HS-27A (cell line): ENCODE measurements at places on chromosomes 12 and 14.

GRCh38 chr12:50635857-50636256 is 128.0 kb upstream of the ATF1 start:
- DNase-seq, result no peak

DNA sequence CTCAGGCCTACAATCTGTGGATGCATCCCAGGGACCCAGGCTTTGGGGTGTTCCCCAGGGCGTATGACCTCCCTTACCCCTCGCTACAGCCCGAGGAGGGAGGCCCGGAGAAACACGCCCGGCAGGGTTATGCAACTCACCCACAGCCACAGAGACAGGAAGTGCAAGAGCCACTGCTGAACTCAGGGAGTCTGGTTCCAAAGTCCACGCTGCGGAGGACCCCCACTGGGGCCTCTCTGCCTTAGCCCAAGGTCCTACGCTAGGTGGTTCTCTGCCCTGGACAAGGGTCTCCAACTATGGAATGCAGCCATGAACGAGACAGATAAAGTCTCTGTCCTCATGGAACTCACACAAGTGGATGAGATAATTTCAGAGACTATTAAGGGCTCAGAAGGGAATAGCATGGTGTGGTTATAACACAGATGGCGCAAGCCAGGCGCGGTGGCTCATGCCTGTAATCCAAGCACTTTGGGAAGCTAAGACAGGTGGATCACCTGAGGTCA is 11.3 kb downstream of the SCARB1 start:
- DNase-seq, result no peak

DNA sequence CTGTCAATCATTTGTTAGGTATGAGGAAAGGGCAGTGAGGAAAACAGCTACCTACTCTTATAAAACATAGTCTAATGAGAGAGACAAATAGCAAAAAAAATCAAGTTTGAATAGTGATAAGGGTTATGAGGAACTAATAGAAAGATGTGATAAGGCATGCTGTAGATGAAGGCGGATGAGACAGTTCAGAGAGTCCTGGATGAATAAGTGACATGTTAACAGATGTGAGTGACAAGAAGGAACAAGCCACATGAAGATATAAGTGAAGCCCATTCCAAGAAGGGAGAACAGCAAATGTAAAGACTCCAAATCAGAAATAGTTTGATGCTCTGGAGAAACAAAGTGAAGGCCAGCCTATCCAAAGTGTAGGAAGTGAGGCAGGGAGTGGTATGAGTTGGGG is 154.1 kb upstream of the SYT10 start:
- DNase-seq, result no peak

DNA sequence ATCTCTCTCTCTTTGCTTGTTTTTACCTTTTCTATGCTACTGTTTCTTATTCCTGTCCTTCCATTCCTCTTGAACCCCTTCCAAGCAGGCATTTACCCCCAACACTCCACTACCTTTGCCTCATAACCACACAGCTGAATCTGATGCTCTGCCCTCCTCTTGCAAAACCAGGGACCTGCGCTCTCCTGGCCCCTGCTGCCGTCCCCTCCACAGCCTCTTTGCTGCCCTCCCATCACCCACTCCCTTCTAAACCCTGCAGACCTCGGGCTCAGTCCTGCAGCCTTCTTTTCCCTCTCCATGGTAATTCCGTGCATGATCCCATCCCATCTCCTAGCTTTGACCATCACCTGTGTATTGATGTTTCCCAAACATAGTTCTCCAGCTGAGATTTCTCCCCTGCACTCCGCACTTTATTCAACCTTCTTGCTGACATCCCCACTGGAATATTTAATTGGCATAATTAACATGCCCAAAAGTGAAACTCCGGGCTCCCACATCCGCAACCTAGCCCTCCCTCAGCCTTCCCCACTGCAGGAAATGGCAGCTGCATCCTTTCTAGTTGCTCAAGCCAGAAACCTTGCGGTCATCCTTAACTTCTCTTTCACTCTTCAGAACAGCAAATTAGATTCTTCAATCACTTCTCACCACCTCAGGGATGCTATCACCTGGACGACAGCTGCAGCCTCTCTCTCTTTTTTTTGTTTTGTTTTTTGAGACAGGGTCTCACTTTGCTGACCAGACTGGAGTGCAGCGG is 16.0 kb downstream of the FIGNL2 start:
- no peak for DNase-seq

GRCh38 chr12:95203487-95204030 is 13.7 kb downstream of the FGD6 start:
- DNase-seq, result no peak

DNA sequence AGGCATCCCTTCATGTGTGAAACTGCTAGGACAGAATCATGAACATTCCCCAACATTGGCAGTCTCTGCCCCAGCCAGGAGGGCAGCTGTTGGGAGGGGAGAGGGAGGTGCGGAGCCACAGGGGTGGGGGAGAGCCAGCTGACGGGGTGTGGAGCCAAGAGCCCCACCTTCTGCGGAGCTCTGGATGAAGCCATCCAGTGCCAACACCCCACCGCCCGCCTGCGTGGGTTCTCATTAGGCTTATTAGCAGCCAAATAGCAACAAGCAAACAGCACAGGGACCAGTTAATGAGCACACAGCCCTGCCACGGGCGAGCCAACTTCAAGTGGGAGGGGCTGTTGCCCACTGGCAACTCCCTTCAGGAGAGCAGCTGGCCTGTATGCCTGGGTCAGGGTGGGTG is 12.1 kb downstream of the LTBP2 start:
- no peak for DNase-seq

DNA sequence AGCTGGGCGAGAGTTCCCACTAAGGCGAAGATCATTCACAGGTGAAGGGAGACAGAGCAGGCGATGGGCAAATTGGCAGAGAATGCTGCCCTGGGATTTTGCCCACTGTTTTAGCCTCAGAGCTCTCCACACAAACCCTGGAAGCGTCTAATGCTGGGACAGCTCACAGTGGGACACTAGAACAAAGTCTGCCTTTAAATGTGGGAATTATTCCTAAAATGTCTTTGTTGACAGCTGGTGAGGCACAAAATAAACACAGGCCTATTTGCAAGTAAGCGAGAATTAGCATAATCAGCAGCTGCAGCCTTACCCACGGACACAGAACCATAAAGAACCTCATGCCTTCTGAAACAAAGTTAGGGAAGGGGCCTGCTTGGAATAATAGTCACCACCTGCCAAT is 824.5 kb downstream of the AACS start:
- DNase-seq, result no peak

- DNase-seq, result no peak
Observed at GRCh38 chr14:100660882-100661635, 65.6 kb upstream of the DLK1 start.

GRCh38 chr12:64682572-64683277 is 72.4 kb downstream of the RASSF3 start:
- no peak for DNase-seq
